Activated CD4-positive, alpha-beta T cell treated with anti-CD3 and anti-CD28 coated beads, Interleukin-2, Interleukin-6, amounts not matched to agents 100 ng/mL and 50 ng/mL, durations not matched to agents 16 hours and 8 hours (primary cell): ENCODE measurements at places on chromosomes 2 and 18.

DNA sequence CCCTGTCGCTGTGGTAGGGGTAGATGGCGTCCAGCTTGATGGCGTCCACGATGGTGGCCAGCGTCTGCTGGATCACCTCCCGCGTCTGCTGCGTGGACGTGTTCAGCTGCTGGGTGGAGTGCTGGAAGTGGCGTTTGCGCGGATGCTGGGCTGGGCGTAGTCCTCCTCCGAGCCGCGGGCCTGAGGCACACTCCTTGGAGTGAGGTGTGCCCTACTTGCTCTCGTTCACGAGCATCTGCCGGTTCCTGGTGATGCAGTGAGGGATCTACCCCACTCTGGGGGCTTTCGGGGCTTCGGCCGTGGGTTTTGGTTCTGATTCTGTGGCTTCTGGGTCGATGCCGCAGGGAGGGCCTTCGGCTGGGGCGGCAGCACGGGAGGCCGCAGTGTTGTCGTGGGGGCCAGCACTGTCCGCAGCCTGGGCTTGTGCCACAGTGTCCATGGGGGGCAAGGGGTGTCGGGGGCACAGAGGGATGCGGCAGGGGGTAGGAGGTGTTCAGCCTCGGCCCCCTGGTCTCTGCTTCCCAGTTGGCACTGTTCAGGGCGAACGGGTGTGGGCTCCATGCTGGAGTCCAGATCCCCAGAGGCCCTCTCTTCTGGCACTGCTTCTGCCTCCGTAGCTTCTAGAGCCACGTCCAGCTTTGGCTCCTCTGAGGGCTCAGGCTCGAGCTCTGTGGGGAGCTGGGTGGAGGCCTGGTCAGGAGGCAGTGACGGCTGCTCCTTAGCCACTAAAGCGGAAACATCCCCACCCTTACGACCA is 890.6 kb upstream of the LRRTM1 start:
- DNase-seq: no peak

DNA sequence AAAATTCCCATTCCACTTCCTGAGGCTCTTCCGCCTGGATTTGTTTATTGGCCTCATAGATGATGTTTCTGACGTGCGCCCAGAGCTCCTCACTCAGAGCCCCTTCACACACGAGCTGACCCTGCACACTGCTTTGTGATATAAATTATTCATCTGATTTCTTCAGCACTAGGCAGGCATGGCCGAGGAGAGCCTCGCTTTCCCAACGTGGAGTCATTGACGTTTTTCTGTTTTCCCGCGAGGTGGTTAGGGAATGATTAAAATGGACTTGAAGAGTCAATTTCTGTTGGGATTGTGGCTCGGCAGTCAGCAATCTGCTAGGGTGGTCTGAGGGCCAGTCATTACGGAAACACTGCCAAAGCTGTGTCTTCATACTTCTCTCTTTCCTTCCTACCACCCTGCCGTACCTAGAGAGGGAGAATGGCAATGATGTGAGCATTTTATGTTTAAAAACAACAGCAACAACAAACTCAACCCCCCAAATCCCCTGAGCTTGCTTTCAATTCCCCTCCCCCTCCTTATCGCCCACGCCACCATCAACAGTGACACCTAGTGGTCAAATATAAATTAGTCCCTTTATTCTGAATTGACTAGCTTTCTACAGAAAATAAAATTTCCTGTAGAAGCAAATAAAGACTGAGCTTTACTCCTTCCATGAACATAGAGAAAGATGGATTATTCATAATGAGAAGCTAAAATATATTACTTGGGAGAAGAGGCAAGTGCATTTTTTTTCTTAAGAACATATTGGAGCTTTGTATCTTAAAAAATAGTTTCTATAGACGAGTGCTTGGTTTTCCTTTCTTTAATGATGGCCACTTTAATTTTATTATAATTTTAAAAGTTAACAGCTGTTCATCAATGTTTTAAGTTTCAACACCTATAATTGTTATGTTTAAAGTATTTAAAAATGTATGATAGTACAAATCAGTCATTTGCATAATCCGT is 285.1 kb downstream of the MTX2 start:
- peak; percentile 60 for DNase-seq

DNA sequence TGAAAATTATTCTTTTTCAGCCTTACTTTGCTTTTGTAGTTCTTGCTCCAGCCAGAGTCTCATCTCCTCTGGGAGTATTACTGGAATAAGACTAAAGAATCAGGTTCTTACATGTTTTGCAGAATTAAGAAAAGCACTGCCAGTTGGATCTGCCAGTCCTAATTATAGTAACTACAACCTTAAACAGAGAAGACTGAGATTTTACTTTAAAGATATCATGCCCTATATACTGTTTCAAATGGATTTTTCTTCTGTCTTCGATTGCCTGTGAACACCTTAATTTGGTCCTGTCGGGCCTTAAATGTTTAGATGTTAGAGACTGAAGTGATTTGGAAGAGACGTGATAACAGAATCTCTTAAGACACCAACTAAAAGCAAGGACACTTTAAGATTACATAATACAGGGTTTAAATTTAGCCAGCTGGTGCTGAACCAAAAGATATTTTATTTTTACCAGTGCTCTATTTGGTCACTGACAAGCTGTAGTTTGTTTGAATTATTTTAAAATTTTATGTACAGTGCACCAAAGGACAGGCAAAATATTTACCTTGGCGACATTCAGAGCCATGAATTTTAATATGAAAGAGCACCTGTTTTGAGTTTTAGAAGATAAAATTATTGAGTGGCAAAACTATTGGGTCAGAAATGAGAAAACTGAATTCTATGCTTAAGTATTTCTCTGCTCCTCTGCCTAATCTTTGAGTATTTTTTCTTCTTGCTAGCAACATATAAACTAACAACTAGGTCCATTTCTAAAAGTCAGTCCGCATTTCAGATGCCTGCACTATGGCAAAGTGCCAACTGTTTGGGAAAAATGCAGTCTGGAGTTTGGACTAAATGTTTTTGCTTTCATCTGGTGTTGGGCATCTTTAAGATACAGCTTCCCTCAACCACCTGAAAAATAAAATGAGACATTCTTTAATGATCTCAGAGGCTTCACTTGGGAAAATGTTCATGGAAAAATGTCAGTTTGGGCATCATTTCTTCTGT is 300.0 kb downstream of the XIRP2 start:
- DNase-seq: no peak

DNA sequence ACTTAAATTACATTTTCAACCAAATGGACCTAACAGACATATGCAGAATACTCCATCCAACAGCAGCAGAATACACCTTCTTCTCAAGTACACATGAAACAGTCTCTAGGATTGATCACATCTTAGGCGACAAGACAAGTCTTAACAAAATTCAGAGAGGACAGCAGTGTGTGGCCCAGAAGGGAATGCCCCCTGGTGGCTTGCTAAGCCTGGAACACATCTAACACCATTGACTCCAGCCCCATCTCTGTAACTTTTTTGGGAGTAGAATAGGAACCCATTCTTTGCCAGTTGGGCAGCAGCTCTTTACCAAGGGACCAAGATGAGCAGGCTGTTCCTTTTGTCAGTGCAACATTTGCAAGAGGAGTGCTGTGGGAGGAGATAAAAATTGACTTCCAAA is 249.9 kb downstream of the PLCL1 start:
- DNase-seq: peak; percentile 46

GRCh38 chr18:67916097-67916496 is 399.6 kb upstream of the DSEL start:
- no peak for DNase-seq

- DNase-seq: no peak
These were observed 461.6 kb upstream of the SALL3 start for GRCh38 chr18:78517973-78518372.

- DNase-seq: no peak
These were observed 71.4 kb downstream of the WDSUB1 start for GRCh38 chr2:159215116-159215515.

- DNase-seq: no peak
These were observed 167.8 kb downstream of the PRPF40A start for GRCh38 chr2:152549423-152549822.

- no peak for DNase-seq
These were observed 5.8 kb upstream of the SEMA4C start for GRCh38 chr2:96875498-96876268.

DNA sequence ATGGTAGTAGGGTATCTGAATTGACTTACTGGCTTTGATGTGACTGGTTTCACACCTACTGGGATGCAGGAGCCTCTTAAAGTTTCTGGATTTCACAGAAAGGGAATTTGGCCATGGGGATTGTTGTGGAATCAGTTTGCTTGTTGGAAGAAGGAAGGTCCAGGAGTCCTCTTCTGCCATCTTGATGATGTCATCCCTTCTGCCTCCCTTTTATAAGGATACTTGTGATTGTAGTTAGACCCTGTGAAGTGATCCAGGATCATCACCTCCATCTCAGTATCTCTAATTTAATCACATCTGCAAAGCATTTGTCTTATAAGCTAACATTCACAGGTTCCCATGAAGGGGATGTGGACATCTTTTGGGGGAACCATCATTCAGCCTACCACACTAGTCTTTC is 79.5 kb downstream of the CCDC138 start:
- DNase-seq: no peak

GRCh38 chr2:124180635-124181034 is 155.5 kb downstream of the CNTNAP5 start:
- no peak for DNase-seq

GRCh38 chr2:54880428-54880827 is 157.0 kb downstream of the EML6 start:
- no peak for DNase-seq

DNA sequence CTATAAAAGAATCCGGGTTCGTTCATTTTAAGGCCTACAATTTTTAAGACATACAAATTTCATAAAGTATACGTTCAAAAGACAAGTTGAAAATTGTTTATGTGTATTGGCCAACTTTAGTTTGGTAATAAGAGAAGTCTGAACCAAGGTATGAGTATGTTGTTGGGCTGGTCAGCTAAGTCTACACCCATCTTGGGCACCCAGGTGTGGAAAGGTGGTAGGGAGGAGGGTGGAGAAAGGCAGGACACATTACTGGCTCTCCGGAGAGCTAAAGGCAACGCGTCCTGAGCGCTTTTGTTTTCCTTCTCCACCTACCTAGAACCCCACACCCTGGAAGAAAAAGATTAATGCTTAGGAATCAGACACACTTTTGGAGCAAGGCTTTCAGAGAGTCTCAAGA is 899 bp upstream of the PELI1 start:
- no peak for DNase-seq

DNA sequence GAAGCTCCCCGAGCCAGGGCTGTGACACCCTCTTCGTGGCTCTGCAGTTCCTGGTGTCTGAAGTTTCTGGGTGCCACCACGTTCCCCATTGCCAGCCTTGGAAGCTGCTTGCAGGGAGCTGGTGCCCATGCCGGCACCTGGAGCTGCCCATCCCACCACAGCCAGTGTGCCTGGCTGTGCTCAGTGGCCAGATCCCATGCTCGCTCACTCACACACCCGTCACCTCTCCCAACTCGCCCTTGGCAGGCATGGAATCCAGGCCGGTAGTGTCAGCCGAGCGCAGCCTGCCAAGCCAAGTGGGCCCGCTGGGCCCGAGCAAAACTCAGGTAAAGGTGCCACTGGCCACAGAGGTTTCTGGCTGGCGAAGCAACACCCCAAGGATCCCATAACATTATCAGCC is 370.2 kb downstream of the PTPRM start:
- no peak for DNase-seq

- DNase-seq: no peak
These were observed 240.7 kb downstream of the SH3RF3 start for GRCh38 chr2:109369671-109370191.

- DNase-seq: no peak
These were observed 216.5 kb downstream of the DYSF start for GRCh38 chr2:71669628-71670429.

GRCh38 chr2:191565647-191566198 is 112.2 kb upstream of the NABP1 start:
- DNase-seq: no peak

GRCh38 chr2:26395394-26395793 is 6.3 kb upstream of the DRC1 start:
- no peak for DNase-seq

GRCh38 chr2:158321264-158321663 is 135.3 kb downstream of the CCDC148 start:
- no peak for DNase-seq

- DNase-seq: peak; percentile 13
These were observed 30.9 kb upstream of the IL37 start for GRCh38 chr2:112880091-112880531.

GRCh38 chr18:71878226-71878625 is 665.9 kb downstream of the CBLN2 start:
- DNase-seq: no peak

DNA sequence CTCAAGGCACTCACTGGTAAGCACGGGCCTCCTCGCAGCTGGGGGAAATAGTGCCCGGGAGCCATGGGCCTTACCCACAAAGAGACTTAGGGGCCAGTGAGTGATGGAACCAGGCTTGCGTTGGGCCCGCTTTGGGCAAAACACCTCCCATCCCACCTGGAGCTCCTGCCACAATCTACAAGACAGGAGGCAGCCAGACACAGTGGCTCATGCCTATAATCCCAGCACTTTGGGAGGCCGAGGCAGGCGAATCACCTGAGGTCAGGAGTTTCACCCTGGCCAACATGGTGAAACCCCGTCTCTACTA is 88.2 kb downstream of the TFCP2L1 start:
- DNase-seq: no peak

- DNase-seq: no peak
These were observed 70.8 kb upstream of the GATA6 start for GRCh38 chr18:22098563-22098989.

DNA sequence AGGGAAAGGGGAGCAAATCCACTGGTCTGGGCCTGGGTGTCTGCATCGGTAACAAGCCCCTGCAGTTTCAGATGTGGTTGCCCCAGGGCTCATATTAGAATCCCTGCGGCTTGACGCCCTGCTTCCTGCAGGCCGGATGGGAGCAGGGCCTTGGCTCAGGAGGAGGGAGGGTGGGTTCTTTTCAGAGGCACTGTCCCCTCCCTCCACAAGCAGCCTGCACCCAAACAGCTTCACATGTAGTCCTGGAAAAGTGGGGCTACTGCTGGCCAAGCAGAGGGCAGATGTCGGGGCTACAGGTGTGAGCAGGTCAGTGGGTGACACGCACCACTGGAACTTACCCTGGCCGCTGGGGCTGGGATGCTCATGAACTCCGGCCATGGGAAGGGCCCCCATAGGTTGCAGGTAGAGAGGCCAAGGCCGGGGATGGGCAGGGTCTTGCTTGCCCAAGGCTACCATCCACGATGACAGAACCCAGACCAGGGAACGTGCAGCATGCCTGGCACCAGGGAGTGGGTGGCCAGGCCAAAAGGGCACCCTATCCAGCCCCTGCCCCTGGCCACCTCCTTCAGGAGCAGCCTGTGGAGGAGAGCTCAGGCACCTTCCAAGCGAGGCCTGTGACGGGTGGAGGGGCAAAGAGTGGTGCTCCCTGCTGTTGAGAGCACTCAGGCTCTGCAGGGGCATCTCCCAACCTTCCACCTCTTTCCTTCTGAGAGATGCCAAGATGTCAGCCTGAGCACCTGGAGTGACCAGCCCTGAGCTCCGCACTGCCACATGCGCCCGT is 16.8 kb downstream of the ARID5A start:
- no peak for DNase-seq
